ENCODE measurements at places on chromosomes 4 and X. TPM values are rescaled to one million over a fixed set of nuclear protein-coding genes. Genes with fewer than 3 reads are reported as not detected.

Gene SLAIN2
- 30.1 TPM for total RNA-seq

DNA sequence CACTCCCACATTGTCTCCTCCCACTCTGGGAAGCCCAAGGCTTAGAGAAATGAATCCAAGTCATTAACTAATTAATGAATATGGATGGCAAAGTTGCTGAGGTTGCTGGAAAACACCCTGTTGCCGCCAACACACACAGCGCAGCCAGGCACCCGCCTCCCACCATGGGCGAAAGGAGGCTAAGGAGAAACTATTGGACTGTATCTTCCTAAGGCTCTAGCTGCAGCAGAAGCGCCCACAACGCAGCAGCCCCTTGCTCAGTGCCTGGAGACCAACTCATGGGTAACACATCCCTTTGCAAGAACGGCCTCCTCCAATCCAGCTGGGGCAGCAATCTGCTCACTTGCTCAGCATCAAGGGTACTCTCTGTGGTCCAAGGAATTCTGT, 34.2 kb downstream of the TSC22D3 start:
- DNase-seq: no peak

Gene ZNF157
- not detected for total RNA-seq

DNA sequence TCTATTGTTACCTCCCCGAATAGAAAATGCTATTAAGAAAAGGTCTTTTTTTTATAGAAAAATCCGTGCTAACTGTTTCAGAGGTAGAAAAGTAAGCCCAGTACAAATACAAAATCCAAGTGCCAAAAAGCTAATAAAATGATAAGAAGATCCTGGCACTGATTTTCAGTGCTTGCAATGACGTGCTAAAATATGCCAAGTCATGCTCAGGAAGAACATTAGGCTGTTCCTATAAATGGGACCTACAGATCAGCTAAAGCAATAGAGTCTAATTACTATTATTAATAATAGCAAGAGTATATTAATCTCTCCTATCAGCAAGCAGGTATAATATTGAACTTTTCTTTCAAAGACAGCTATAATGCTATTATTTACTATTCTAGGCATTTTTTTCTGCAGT, 305.8 kb downstream of the PPARGC1A start:
- DNase-seq: no peak

Data from pulmonary artery endothelial cell (primary cell).